Tibial artery (tissue), 4 donors: ENCODE measurements at places on chromosomes 5 and 9.
A peak's percentile ranks its signal among the peaks of the same experiment; 100 is the strongest.

- DNase-seq, result peak; percentile 71
Measured at GRCh38 chr5:473551-474192, 30.7 kb downstream of the EXOC3 start.

DNA sequence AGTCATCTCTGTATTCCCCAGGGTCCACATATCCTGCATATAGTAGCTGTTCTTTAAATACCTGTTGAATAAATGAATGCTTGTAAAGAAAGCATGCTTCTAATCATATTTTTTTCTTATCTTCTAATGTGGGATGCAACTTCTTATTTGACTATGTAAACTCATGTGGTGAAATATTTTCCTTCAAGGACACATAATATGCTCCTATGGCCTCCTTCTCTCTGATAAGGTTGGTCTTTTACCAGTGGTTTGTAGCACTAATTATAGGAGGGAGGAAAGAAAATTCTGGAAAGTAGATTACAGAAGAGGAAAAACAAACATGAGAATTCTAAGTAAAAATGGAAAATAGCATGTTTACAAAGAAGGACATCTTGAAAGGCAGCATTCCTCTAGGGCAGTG, 28.6 kb upstream of the C5orf63 start:
- no peak for DNase-seq

DNA sequence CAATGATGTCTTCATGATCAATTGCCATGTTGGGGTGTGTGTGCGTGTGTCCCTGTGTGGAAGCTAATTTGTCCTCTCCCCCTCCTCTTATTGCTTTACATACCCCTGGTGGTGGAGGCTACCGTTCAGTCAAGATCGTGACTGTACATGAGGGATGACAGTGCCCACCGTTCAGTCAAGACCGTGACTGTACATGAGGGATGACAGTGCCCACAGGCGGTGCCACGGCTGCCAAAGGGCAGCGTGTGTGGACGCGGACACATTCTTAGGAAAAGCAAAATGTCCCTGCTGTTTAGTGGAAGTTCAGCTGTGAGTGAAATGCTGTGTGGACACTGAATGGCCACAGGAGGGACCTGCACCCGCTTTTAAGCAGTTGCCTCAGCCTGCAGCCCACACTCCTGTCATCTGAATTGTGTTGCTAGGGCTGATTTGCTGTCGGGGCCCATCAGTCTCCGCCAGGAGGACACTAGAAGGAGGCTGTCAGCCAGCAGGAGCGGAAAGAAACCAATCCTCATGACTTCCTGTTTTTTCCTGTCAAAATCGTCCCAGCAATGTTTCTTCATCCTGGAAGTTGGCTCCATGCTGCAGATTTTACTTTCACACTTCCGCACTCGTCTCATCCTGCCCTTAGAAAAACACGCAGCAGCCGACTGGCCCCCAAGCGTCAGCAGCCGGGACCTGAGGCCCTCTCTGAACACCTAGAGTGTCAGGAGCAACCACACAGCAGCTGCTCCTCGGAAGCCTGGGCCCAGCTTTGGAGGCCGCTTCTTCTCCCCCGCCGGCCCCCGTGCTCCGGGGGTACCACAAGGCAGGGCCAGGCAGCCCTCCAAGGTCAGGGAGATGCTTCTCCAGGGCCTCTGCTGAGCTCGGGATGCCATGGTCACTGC, 9.1 kb downstream of the OR2V1 start:
- no peak for DNase-seq

DNA sequence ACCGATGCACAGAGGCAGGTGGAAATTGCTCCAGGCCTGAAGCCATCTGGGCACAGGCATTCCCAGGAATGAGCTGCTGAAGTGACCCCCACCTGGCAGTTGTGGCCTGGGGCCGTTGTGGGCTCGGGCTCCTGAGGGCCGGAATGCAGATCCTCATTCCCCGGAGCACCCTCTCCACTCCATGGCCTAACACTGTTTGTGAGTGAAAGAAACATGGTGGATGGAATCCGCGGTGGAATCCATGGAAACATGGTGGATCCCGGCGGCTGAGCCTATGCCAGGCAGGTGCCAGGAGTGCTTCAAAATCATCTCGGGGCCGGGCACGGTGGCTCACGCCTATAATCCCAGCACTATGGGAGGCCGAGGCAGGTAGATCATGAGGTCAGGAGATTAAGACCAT, 3.6 kb upstream of the SARDH start:
- peak; percentile 56 for DNase-seq

GRCh38 chr5:160333721-160334120, 21.4 kb upstream of the CCNJL start:
- no peak for DNase-seq

DNA sequence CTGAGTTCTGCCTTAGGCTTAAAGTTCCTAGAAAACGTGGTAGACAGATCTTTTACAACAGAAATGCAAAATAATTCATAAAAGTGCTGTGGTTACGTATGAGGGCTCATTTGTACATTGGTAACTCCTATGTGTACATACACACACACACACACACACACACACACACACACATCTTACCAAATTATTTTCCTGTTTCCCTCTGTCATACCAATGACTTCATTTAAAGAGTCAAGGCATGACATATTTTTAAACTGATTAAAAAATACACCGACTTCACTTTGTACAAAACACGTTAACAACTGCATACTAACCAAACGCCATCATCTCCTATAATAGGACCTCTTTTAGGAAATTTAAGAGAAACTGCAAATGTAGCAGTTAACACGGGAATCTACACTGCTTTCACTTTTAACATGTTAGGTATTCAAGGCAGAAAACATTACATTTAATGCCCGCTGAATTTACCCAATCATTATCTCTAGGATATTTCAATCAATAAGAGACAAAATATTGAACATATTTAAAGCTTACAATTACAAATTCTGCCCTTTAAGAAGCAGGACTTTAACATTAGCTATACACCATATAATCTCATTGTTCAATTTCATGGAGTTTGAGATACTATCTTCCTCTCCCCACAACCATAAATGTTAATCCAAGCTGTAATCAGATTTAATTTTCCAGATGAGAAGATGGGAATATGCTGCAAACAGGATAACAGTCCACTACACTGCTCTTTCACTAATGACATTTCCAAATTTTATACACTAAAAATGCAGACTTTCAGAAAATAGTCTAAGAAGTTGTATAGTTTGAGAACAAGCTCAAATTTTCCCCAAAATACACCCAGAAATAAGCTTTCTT, 133.1 kb downstream of the DENND1A start:
- DNase-seq, result no peak

- peak; percentile 19 for DNase-seq
Measured at GRCh38 chr5:145778144-145778900, 56.8 kb downstream of the PRELID2 start.

DNA sequence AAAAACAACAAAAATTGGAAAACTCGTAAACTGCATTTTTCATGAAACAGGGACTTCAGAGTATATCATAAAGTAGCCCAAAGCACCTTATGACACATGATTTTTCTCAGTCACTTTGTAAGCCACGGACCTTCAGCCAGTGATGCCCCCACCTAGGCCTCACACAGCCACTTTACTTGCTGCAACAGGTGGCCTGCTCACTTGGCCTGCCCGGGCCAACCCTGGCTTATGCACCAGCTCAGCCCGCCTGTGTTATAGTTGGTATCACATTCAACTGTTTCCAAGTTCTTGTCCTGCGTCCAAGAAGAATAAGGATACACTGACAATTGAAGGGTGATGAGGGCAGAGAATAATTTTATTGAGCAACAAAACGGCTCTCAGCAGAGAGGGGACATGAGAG, 219.2 kb downstream of the FER start:
- no peak for DNase-seq

GRCh38 chr9:115998666-115999065, 154.9 kb upstream of the PAPPA start:
- no peak for DNase-seq

GRCh38 chr9:135108831-135109510, 21.5 kb downstream of the OLFM1 start:
- DNase-seq, result no peak

DNA sequence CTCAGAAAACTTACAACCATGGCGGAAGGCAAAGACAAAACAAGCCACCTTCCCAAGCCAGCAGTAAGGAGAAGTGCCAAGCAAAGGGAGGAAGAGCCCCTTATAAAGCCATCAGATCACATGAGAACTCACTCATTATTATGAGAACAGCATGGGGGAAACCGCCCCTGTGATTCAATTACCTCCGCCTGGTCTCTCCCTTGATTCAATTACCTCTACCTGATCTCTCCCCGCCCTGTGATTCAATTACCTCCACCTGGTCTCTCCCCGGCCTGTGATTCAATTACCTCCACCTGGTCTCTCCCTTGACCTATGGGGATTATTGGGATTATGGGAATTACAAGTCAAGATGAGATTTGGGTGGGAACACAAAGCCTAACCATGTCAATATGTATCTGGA, 467.3 kb upstream of the FTMT start:
- DNase-seq, result no peak

GRCh38 chr9:1960342-1961042, 54.7 kb upstream of the SMARCA2 start:
- DNase-seq, result no peak

GRCh38 chr5:6899221-6899620, 186.0 kb downstream of the TENT4A start:
- no peak for DNase-seq

- no peak for DNase-seq
Measured at GRCh38 chr9:134539586-134540194, 101.9 kb upstream of the COL5A1 start.

DNA sequence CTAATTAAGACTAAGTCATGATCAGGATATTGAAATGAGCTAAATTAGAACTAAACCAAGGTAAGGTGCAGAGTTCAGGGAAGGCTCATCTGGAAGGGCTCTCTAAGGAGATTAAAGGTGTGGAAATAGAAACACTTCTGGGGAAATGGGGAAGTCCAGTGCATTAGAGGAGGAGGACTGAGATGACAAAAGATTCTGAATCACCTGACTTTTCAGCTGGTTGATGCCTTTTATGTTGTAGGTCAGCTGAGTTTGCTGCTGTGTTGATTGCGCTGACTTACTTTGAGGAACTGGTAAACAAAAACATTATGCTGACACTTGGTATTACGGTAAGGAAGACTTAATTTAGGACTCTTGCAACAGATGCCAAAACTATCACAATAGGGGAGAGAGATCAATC, 23.8 kb downstream of the IFNA5 start:
- DNase-seq, result no peak

DNA sequence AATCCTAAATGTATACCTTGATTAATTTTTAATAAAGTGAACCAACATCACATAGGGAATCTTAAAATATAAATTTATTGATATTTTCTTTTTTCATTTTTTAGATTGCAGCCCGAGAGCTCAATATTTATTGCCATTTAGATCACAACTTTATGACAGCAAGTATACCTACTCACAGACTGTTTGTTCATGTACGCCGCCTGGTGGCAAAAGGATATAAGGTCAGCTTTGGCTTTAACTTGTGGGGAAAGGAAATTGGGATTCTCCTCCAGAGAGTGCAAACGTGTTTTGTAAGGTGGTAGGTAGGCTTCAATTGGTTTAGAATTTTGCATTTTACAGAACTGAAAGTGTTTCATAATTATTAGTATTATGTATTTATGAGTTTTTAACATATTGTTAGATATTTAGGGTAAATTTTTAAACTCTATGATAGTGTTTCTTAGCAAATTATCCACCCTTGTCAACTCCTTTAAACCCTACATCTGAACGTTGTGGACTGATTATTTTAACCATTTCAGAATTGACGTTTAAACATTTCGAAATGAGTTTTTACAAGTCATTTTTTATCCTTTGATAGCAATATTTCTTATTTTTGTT, 17.5 kb upstream of the DHFR start:
- DNase-seq, result peak; percentile 75

DNA sequence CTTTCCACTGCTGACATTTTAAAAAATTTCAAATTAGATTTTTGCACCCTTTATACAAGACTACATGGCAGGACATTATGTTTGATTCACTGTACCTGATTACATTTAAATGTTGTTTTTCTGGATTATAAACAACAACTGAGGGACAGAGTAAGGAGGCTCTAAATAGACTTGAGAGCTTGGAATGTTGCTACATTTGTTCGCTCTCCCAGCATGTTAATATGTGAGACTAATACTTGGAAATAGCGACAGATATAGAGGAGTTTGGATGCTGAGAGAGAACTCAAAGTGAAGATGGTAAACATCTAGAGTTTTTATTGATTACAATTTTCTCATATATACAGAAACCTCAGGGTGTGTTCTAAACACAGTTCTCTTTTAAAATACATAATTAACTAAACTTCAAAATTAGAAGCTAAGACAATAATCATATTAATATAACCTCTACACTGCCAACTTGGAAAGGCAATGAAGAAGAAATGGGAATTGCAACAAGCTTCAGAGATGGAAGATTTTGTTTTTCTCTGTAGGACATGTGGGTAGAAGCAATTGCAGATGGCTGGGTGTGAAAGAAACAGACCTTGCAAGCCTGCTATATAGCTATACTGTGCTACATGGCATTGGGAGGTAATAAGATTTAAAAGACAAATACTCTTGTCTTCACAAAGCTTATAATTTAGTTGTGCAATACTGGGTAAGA, 1.4 kb upstream of the NDFIP1 start:
- no peak for DNase-seq

GRCh38 chr5:4104831-4105597, 509.4 kb downstream of the IRX1 start:
- no peak for DNase-seq

DNA sequence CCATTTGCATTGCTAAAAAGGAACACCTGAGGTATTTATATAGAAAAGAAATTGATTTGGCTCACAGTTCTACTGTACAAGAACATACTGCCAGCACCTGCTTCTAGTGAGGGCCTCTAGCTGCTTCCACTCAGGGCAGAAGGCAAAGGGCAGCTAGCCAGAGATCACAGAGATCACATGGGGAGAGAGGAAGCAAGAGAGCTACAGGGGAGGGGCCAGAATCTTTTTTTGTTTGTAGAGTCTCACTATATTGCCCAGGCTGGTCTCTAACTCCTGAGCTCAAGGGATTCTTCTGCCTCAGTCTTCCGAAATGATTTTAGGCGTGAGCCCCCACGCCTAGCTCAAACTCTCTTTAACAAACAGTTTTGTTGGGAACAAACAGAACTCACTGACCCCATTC, 6.1 kb downstream of the SLCO4C1 start:
- no peak for DNase-seq

- no peak for DNase-seq
Measured at GRCh38 chr9:134690946-134691694, 49.5 kb downstream of the COL5A1 start.

- DNase-seq, result peak; percentile 51
Measured at GRCh38 chr5:150516011-150516410, 8.1 kb downstream of the NDST1 start.

- DNase-seq, result no peak
Measured at GRCh38 chr9:35688558-35689541, 875 bp downstream of the TPM2 start.

GRCh38 chr9:126459965-126460843, 133.6 kb downstream of the MVB12B start:
- peak; percentile 29 for DNase-seq
